ENCODE measurements at places on chromosomes 3 and 15. TPM values are rescaled to one million over a fixed set of nuclear protein-coding genes. Genes with fewer than 3 reads are reported as not detected.

Gene CYP19A1
- 0.08 TPM for total RNA-seq

Gene SLC51B
- 0.65 TPM for total RNA-seq

Gene BTLA
- total RNA-seq, result 0.26 TPM

Gene GRK7
- under 0.01 TPM for total RNA-seq

Gene WDR76
- 15.8 TPM for total RNA-seq

Gene H1-8
- total RNA-seq, result not detected

Gene RAB11A
- total RNA-seq, result 221 TPM

Gene CKMT1B
- total RNA-seq, result not detected

Gene SEMA3F
- 12.4 TPM for total RNA-seq

Gene EIF4E3
- 2.7 TPM for total RNA-seq

Gene ABI3BP
- total RNA-seq, result 5.0 TPM

Gene MOBP
- total RNA-seq, result not detected

Gene PRR23A
- not detected for total RNA-seq

Gene AGTR1
- total RNA-seq, result 3.0 TPM

Gene FES
- 16.2 TPM for total RNA-seq

Gene TP63
- 0.16 TPM for total RNA-seq

Gene STAC
- 0.08 TPM for total RNA-seq

Gene IL12A
- total RNA-seq, result 6.9 TPM

Gene TM4SF1
- 68.7 TPM for total RNA-seq

Gene SLC9A9
- 5.3 TPM for total RNA-seq

Gene MESP1
- 0.56 TPM for total RNA-seq

Gene GRM7
- total RNA-seq, result not detected

Gene CLDN16
- not detected for total RNA-seq

Gene SV2B
- total RNA-seq, result not detected

Gene ZNF385D
- total RNA-seq, result 0.40 TPM

Gene PLXND1
- 61.4 TPM for total RNA-seq

Gene STIMATE
- total RNA-seq, result 10.9 TPM

Gene XCR1
- total RNA-seq, result not detected

Gene CHRM5
- not detected for total RNA-seq

Gene IL17RB
- total RNA-seq, result not detected

Gene PLAAT1
- 1.2 TPM for total RNA-seq

Gene DPH6
- 8.3 TPM for total RNA-seq

Data from epithelial cell of alveolus of lung (primary cell).